Sigmoid colon (tissue), 7 donors: ENCODE measurements at places on chromosomes 13 and 19.

GRCh38 chr13:47277774-47278173 is 380.9 kb upstream of the HTR2A start:
- no peak for DNase-seq

GRCh38 chr13:45374917-45375316 is 33.9 kb upstream of the TPT1 start:
- DNase-seq, result no peak

DNA sequence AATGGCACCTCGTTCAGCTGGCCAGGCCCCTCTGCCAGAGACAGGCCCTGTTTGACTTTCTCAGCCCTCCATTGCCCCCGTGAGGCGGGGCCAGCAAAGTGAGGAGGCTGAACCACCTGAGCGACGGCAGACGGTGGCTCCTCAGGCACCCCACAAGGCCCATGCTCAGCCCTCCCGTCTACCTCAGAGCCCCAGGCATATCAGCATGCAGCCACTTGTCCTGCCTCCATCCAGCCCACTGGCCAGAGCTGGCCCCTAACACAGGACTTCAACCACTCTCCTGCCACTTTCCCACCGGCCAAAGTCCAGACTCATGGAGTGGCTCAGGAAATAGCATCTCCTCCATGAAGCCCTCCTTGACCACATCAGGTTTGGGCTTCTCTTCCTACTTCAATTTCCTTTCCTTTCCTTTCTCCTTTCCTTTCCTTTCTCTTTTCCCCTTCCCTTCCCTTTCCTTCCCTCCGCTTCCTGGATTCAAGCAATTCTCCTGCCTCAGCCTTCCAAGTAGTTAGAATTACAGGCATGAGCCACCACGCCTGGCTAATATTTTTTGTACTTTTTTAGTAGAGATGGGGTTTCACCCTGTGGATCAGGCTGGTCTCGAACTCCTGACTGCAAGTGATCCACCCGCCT is 9.3 kb downstream of the SLC7A10 start:
- no peak for DNase-seq

DNA sequence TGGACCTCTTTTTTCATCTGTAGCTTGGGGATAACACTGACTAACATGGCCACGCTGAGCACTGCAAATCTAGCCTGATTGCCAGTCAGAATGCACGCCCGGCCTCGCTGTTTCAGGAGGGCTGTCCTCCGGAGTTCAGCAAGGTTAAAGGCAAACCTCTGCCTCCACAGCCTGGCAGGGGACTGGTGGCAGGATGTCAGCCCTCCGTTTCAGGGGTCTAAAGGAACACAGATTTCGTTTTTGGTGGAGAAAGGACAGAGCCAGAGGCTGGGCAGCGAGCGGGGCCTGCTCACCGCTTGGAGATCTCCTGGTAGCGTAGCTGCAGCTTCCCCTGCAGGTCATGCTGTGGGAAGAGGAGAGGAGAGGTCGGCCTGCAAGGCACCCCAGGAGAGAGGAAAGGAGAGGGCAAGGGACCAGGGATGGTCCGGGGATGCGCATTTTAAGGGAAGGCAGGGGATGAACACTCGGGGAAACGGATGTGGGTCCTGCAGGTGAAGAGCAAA is 560 bp downstream of the NDUFA7 start:
- no peak for DNase-seq

DNA sequence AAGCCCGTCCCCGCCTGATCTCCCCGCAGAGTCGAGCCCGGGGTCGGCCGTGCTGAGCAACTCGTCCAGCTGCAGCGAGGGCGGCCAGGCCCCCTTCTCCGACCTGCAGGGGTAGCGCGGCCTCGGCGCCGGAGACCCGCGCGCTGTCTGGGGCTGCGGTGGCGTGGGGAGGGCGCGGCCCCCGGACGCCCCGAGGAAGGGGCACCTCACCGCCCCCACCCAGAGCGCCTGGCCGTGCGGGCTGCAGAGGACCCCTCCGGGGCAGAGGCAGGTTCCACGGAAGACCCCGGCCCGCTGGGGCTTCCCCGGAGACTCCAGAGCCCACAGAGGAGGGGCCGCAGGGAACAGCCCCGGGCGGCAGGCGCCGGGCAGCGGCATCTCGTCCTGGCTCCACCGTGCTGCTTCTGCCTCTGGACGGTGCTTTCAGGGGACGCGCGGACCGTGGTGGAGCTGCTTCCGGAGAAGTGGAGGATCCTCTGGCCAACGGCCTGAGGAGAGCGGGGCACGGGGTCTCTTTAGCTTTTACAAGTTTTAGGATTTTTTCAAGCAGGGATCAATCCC is 8.8 kb upstream of the F7 start:
- no peak for DNase-seq

GRCh38 chr19:36986601-36987000 is 70.5 kb downstream of the ZNF568 start:
- no peak for DNase-seq
